ENCODE measurements at places on chromosomes 16 and 17. TPM values are rescaled to one million over a fixed set of nuclear protein-coding genes. Genes with fewer than 3 reads are reported as not detected.

The IRX3 gene
- total RNA-seq, result 1.0 TPM

DNA sequence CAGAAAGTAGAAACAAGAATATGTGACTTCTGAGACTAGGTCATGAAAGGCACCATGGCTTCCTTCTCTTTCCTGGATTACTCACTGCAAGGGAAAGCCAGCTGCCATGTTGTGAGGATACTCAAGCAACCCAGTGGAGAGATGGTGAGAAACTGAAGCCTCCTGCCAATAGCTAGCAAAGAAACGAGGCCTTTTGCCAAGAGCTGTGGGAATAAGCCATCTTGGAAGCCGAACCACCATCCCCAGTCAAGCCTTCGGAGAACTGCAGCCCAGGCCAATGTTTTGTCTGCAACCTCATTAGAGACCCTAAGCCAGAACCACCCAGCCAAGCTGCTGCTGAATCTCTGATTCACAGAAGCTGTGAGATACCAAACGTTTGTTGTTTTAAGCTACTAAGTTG, 104.7 kb upstream of the CRHR1 start:
- DNase-seq, result no peak

DNA sequence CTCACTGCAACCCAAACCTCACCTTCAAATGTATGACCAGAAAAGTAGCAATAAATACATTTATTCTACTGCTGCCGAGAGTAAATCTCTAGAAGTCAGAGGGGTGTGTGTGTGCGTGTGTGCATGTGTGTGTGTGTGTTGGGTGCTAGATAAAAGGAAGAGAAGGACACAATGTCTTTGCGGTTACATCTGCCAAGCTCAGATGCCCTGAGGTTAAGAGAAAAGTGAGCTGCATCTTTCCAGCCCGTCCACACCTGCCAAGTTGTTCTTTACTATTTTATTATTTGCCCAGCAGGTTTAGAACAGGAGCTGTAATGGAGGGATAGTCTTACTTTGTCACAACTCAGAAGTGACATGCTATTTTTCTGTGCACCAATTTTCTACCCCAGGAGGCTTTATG, 54.5 kb upstream of the ANKFN1 start:
- DNase-seq, result no peak

The HAS3 gene
- 4.5 TPM for total RNA-seq

- DNase-seq, result no peak
These were observed 2.1 kb downstream of the SPATA22 start for GRCh38 chr17:3469529-3469928.

- DNase-seq, result no peak
These were observed 101.9 kb downstream of the PCTP start for GRCh38 chr17:55852734-55853133.

GRCh38 chr17:80408872-80409271, 6.1 kb upstream of the ENDOV start:
- peak; percentile 38 for DNase-seq

DNA sequence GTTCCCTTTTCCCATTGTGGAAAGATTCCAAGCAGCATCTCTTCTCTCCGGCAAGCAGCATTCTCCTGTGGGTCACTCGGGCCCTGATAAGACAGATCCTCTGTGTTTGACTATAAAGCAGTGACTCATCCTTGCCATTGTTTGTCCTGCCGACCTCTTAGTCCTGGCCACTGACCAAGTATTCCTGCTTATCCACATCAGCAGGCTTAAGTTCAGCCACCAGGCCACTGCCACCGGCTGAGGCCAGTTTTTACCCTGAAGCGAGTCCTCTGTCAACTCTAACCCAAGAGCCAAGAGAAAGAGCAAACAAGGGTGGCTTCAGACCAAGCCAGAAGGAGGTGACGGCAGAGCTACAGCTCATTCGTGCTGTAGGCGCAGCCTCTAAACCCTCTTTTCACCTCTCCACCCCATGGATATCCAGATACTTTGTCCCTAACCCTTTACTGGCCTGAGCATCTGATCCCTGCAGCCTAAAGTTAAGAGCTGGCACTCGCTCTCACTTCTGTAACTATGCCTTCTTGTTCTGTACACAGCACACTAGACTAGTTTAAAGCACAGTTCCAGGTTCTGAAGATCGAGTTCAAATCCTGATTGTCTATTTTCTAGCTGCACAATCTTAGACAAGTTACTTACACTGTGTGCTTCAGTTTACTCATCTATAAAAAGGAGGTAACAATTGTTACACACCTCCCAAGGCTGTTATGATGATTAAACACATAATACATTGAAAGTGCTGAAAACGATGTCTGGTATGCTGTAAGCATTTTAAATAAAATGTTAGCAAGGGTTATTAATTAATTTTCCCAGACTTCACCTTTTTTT, 31.0 kb downstream of the SOX9 start:
- DNase-seq, result peak; percentile 16

GRCh38 chr17:927611-928461, 51.7 kb downstream of the NXN start:
- DNase-seq, result peak; percentile 80

The NPW gene
- 0.17 TPM for total RNA-seq

- DNase-seq, result peak; percentile 80
These were observed 16.4 kb upstream of the GLG1 start for GRCh38 chr16:74623214-74623838.

DNA sequence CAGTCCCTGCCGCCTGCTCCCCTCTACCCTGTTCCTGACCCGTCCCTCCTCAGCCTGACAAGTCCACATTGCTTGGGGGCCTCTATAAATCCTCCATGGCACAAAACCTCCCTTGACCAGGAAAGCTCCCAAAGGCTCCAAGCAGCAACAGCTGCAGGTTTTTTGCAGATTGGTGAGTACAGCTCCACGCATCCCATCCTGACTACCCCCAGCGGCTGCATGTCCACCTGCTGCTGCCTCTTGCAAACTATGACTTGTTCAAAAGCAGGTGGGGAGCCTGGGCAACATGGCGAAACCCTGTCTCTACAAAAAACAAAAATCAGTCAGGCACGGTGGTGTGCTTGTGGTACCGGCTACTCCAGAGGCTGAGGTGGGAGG, 122.8 kb downstream of the ANKRD11 start:
- no peak for DNase-seq

DNA sequence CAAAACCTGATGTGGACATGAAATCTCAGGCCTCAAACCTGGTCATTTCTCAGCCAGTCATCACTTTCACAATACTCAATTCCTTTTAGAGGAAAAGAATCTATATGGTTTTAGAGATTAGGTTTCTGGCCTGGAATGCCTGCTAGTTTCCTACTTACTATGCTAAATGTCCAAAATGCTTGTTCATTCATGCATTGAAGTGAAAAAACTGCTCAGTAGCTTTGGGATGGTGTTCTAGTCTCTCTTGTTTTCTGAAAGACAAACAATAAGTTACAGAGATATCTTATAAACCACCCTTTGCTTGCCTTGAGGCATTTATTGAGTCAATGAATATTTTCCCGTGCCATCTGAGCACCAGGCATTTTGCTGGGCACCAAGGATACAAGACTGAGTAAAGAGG, 1146.5 kb upstream of the GOT2 start:
- no peak for DNase-seq

GRCh38 chr17:57899391-57899790, 49.5 kb upstream of the MRPS23 start:
- no peak for DNase-seq

The UMOD gene
- not detected for total RNA-seq

DNA sequence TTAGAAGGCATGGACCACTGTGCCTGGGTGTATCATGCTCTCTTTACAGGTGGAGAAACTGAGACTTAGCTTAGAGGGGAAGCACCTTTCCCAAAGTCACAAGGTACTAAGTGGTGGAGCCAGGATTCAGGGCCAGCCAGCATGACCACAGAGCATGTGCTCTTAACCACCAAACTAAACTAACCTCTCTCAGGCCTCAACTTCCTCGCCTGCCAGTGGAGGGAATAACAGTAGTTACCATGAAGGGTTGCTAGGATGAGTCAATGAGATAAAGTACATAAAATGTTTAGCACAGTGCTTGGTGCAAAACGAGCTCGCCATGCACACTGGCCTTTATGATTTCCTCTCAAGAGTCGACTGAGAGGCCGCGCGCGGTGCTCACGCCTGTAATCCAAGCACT, 6.4 kb upstream of the MYO1C start:
- peak; percentile 15 for DNase-seq

DNA sequence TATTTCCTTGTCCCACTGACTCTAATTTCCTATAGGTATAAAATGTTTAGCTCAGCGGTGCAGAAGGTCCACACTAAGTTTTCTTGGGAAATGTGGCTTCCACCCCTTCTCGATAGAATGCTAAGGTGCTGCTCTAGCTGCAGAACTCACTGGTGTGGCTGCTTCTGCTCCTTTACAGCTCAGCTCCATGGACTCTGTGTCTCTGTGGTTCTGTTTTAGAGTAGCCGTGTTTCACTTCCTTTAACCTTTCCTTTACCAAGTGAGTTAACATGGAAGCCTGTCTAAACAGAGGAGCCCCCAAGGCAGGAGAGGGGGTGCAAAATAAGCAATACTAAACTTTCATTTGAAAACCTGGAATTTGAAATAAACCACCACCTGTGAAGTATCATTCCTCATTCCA, 65.3 kb downstream of the SPECC1 start:
- no peak for DNase-seq

- no peak for DNase-seq
These were observed 627 bp upstream of the GPR179 start for GRCh38 chr17:38344420-38344745.

The SLFN12L gene
- 0.05 TPM for total RNA-seq

All from dermis blood vessel endothelial cell (primary cell).